ENCODE measurements at places on chromosomes 3 and 15. TPM values are rescaled to one million over a fixed set of nuclear protein-coding genes. Genes with fewer than 3 reads are reported as not detected.

GRCh38 chr3:190322604-190323245 lies 479 bp upstream of the CLDN1 start:
- no peak for DNase-seq

DNA sequence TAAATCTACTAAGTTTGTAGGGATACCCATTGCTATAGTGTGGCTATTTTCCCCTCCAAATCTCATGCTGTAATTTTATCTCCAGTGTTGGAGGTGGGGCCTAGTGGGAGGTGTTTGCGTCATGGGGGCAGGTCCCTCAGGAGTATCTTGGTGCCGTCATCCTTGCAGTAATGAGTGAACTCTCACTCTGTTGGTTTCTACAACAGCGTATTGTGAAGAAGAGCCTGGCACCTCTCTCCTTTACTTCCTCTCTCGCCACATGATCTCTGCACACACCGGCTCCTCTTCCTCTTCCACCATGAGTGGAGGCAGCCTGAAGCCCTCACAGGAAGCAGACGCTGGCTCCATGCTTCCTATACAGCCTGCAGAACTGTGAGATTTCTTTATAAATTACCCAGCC lies 34.0 kb upstream of the TRPM1 start:
- DNase-seq: no peak

DNA sequence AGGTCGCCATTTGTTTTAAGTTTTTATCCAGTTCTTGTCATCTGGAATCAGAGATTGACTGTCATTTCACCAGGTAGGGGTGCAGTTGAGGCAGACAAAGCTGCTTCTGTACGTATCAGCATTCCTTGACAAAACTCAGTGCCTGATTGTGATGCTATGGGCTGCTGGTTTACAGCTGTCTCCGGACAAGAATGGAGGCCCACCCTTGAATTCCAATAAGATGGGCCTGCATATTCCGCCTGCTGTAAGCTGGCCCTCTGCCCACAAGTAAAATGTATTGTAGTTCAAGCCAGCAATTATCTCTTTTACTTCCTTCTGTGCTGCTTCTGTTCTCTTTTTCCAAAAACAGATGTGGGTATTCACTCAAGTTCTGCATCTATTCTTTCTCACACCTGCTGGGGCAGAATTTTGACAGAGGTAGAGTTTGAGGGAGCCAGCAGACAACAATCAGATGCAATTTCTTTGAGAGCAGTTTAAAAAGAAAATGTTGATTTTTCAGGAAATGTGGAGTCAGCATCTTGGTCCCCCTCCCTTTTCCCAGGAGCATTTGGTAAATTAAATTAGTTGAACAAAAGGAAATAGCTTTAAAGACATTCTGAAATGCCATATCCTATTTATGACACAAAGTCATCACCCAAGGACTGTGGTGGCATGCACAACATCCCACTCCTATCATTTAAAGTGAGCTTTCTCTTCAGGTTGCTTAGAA lies 53.5 kb downstream of the IQCH start:
- no peak for DNase-seq

DNA sequence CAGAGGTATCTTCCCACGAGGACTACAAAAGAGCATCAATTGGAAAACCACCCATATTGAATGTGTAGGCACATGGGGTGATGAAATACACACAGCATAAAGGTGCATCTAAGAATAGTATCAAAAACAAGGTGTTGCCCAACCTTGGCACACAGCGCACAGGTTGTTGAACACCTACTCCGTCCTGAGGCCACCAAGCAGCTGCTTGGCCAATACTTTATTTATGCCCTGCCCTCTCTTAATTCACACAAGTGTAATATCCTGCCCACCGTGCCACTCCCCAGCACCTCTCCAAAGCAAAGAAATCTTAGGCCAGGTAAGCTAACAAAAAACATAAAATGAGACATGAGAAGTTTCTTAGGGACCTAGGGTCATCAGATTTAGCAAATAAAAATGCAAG lies 31.2 kb downstream of the WWTR1 start:
- DNase-seq: no peak

- no peak for DNase-seq
Observed at GRCh38 chr15:42808913-42809312, 72.0 kb upstream of the CDAN1 start.

GRCh38 chr3:29936054-29936453 lies 655.2 kb downstream of the RBMS3 start:
- no peak for DNase-seq

DNA sequence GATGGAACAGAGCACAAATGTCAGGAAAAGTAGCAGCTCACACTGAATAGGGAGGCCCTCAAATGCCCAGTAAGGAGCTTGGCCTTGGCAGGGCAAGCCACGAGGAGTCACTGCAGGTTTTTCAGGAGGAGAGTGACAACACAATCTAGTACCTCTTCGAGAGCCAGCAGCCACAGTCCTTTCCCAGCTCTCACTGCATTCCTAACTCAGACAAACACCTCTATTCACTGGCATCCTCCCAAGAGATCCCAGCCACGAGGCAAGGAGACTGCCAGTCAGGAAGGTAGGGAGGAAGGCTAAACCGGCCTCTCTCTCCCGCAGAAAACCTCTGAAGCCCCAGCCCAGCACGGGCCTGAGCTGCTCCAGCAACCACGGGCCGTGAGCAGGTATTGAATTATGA lies 146.0 kb upstream of the SMAD3 start:
- no peak for DNase-seq

The CSK gene
- total RNA-seq: 72.4 TPM

The PLXNB1 gene
- 543 TPM for total RNA-seq

The NAALADL2 gene
- 10.4 TPM for total RNA-seq

The CMTM7 gene
- total RNA-seq: 24.6 TPM
